Esophagus muscularis mucosa (tissue), 4 donors: ENCODE measurements at places on chromosomes 3 and 15. TPM values are rescaled to one million over a fixed set of nuclear protein-coding genes. Genes with fewer than 3 reads are reported as not detected.

TRPM7 gene
- total RNA-seq = 39.9 TPM

HYPK gene
- 9.1 TPM for total RNA-seq

PP2D1 gene
- total RNA-seq = not detected

PIGBOS1 gene
- total RNA-seq = 16.9 TPM

P2RY13 gene
- 0.80 TPM for total RNA-seq

RAD51 gene
- total RNA-seq = 0.50 TPM

TPRG1 gene
- total RNA-seq = 2.9 TPM
